A549 treated with Mapracorat at 1 μM for 4 hours (cell line): ENCODE measurements at places on chromosomes 3 and 15. TPM values are rescaled to one million over a fixed set of nuclear protein-coding genes. Genes with fewer than 3 reads are reported as not detected.

FBXO40 gene
- not detected in 5 replicates for total RNA-seq

HESX1 gene
- 0.31 to 0.72 TPM (median 0.34 TPM) in 3 of 5 replicates, not detected in the others for total RNA-seq

KIF15 gene
- 7.5 to 10.8 TPM (median 8.1 TPM) in 5 replicates for total RNA-seq

CHRM5 gene
- total RNA-seq, result 0.03 to 0.04 TPM in 2 of 5 replicates, not detected in the others

OTOL1 gene
- total RNA-seq, result not detected in 5 replicates

ZNF501 gene
- total RNA-seq, result not detected in 5 replicates
